ENCODE measurements at places on chromosomes 13 and 19.

GRCh38 chr19:44647144-44647543 is 3.4 kb downstream of the PVR start:
- DNase-seq: no peak

DNA sequence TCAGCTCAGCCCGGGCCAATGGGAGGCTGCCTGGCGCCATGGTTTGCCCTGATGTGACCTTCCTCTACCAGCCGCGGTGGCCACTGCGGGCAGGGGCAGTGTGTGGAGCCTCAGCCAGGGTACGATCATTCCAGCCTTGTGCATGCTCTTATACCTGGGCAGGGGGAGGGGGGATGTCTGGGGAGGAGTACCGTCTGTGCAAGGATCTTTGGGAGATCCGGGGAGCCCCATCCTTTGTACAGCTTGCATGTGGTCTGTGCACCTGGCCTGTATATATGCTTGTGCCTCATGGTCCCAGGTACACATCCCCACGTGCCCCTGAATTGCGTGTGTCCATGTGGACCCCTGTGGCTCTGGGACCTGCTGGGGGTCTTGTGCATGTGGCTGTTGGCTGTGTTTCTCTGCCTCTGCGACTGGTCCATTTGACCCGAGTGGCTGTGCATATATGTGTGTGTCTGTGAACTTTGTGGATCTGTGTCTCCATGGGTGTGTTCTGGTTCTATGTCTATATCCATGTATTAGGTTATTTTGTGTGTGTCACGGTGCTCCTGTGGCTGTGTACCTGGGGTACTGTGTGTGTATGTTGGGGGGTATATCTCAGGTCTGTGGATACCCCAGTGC is 12.8 kb upstream of the NANOS3 start:
- DNase-seq: peak; percentile 62

DNA sequence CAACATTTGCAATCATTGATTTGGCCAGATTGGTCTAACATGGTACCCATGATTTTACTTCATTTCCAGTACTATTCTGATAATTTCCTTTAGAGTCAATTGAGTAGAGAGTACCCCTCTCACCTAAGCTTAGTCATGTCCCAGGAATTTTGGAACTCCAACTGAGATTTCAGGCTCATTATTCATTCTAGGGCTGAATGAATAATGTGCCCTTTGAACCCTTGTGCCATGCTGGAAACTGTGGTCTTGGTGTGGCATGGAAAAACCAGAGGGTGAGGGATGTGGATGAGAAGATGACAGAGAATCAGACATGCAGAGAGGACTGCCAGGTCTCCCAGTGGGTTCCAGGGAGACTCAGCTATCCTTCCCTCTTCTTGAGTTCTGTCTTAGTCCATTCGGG is 30.2 kb downstream of the ITM2B start:
- DNase-seq: no peak

- DNase-seq: no peak
These were observed 166.0 kb downstream of the LMO7 start for GRCh38 chr13:75802161-75802560.

DNA sequence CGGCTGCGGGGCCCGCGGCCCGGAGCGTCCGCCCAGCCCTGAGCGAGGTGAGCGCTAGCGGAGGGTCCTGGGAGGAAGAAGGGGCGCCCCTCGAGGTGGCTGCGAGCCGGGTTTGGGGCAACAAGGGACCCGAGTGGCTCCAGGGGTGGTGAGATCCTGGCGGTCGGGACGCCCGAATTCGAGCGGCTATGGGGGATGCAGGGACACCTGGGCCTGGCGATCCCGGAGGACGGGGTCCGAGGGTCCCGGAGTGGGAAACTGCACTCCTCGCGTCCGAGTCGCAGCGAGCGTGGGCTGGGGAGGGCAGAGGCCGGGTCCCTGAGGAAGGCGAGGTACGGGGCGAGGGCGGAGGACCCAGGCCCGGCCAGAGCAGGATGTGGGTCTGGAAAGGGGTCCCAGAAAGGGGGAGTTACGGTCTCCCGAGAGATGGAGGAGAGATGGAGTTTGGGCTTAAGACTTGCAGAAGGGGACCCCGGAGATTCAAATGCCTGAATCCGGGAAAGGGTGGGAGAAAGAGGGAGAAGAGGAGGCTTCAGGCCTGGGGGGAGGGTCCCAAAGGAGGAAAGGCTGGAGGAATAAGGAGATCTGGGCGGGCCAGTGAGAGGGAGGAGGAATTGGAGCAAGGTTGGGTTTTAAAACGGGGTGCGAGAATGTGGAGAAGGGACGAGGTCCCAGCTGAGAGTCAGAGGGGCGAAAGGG is 542 bp downstream of the CACNG7 start:
- DNase-seq: no peak

GRCh38 chr13:20891768-20892167 is 10.8 kb downstream of the XPO4 start:
- no peak for DNase-seq
